ENCODE measurements at places on chromosomes 7 and 10.
A peak's percentile ranks its signal among the peaks of the same experiment; 100 is the strongest.

GRCh38 chr7:126286317-126286716 is 966.4 kb downstream of the GRM8 start:
- no peak for DNase-seq

- DNase-seq = no peak
Observed at GRCh38 chr7:134729895-134730294, 49.5 kb upstream of the CALD1 start.

GRCh38 chr10:132226586-132227405 is 40.0 kb downstream of the DPYSL4 start:
- no peak for DNase-seq

GRCh38 chr10:48520184-48520506 is 84.7 kb downstream of the ARHGAP22 start:
- no peak for DNase-seq

DNA sequence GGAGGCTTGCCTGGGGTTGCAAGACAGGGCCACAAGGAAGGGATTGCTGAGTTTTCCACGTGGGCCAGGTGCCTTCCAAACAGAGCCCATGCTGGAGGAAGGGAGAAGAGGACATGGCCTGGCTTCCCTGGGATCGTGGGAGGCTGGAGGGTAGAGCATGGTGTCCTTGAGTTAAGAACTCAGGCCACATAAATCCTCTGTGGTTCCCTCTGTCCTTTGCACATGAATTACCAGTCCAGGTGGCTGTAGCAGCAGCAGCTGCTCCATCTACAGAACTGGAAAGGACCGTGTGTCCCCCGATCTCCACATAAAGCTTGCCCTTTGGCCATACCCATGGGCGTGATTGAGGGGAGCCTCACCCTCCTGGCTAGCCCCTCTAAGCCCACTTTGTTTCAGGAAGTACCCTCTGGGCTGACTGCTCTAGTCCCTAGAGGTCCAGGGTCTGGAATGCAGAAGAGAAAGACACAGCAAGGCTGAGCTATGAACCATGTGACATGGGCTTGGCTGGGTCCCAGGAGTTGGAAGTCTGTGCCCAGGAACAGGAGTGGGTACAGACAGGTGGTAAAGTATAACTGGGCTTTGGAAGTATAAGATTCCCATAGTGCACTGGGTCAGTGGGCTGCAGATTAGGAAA is 84.9 kb downstream of the C10orf105 start:
- DNase-seq = no peak

- DNase-seq = no peak
Observed at GRCh38 chr10:131676800-131677421, 223.9 kb upstream of the PPP2R2D start.

DNA sequence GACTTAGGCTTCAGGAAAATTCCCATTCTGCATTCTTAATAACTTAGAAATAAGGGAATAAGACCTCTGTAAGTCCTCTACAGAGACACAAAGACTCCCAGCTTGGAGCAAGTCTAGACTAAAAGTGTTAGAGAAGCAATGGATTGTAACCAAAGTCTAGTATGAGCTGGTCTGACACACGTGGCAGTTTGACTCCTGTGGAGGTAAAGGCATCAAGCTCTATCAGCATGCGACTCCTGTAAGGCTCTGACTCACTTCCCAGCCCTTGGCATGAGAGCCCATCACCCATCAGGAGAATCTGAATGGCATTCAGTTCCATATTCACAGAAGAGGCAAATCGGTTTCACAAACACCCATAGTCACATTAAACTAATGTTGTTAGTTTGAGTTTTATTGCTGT is 4.4 kb upstream of the VSTM4 start:
- DNase-seq = no peak

- no peak for DNase-seq
Observed at GRCh38 chr7:29017713-29018112, 59.6 kb upstream of the TRIL start.

- DNase-seq = peak; percentile 56
Observed at GRCh38 chr7:142626420-142627035, 122.7 kb upstream of the PRSS1 start.

DNA sequence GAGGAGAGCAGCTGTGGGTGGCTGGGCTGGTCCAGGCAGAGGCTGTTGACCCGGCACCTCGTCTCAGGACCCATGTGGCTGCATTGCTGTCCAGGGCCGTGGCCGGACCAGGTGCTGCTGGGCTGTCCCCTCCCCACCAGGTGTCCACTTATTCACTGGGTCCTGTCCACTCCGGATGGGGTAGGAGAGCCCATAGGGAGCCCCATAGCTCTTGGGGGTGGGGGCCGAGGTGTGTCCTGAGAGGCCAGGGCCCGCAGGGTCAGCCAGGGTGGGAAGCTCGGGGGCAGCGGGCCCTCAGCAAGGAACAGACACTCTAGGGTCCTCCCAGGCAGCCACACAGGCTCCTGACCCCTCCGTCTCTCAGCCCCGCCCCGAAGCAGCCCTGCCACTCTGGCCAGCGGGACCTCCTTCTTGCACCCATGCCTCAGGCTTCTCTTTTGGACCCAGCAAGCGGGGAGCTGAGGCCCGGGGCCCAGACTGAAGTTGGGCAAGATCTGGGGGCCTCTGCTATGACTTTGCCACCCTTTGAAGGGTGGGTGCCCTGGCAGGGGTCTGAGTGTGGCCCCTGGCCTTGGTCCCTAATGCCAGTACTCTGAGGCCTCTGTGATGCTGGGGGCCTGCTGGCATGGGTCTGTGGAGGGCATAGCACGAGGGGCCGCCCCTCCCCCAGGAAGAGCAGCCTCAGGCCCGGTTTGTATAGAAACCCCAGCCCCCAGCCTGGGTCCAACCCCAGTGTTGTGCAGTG is 86.4 kb downstream of the NKX6-2 start:
- no peak for DNase-seq

DNA sequence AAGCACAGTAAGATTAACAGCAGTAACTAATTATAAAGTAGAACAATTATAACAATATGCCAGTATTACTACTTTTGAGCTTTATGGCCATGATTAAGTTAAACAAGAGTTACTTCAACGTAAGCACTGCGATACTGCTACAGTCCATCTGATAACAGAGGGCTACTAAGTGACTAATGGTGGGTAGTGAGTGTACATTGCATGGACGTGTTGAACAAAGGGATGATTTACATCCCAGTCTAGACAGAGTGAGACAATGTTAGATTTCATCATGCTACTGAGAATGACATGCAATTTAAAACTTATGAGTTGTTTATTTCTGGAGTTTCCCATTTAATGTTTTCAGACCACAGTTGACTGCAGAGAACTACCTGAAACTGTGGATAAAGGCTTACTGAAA is 45.6 kb downstream of the TPST1 start:
- DNase-seq = no peak

DNA sequence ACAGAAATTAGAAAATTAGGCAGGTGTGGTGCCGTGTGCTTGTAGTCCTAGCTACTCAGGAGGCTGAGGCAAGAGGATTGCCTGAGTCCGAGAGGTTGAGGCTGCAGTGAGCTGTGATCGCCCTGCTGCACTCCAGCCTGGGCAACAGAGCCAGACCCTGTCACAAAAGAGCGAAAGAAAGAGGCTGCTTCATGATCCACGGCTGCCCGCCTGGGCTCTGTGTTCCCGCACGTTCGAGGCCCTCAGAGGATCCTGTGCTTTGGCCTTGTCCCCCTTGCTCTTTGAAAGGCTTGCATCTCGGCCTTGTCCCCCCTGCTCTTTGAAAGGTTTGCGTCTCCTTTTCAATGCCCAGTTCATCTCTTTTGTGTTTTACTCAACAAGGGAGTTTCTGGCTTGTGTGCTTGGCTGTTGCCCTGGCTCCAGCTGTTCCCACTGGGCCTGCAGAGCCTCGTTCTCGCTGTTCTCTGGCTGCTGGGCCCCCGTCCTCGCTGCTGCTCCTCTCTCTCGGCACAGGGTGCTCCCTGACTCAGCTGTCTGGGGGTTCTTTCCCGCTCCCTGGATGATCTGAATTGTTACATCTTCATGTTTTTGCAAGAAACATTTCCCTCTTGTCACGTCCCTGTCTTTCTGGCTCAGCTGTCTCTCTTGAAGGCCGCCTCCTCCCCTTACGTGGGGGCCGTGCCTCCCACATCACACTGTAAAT is 45.1 kb upstream of the INPP5A start:
- no peak for DNase-seq

GRCh38 chr10:110993024-110993693 is 73.8 kb downstream of the SHOC2 start:
- DNase-seq = no peak

- no peak for DNase-seq
Observed at GRCh38 chr10:105292236-105292635, 651.1 kb downstream of the SORCS3 start.

GRCh38 chr10:13515467-13515866 is 13.3 kb downstream of the BEND7 start:
- no peak for DNase-seq

DNA sequence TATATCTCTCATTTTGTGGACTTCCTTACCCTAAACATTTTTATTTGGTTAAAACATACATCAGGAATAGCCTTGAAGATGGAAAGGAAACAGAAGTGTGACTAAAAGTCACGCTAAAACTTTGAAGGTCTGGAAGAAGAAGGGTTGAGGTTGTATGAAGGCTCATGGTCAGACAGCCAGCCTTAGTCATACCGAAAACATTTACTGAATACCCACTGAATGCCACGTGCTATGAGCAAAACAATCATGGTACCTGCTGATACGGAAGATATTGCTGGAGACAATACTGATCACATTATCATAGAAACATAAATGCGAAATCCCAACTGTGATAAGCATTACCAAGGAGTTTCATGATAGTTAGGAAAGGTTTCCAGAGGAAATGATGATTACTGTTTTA is 64.0 kb downstream of the PDZD8 start:
- no peak for DNase-seq

GRCh38 chr7:33807779-33808482 is 97.4 kb upstream of the BMPER start:
- no peak for DNase-seq

- no peak for DNase-seq
Observed at GRCh38 chr10:119703903-119704508, 21.8 kb upstream of the INPP5F start.

DNA sequence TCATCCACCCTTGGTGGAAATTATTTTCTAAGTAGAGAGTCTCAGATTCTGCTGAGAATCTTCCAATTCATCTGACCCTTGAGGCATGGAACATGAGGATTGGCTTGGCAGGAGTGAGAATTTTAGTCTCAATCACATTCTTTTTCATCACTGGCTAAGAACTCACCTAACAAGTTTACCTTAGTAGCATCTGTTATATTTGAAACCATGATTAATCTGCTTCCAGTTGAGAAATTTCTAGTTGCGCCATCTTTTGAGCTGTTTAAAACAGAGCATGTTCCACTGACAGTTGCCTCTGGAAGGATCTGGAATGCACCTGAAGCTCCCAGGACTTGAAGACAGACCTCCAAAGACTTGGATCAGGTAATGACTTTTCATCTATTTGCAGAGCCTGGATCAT is at the start of gene LIPK:
LIPK (plus strand) TSS at position 292 of the 400 bp plus-strand sequence. CDS start 18,295 bp downstream, outside the sequence.
- DNase-seq = no peak

DNA sequence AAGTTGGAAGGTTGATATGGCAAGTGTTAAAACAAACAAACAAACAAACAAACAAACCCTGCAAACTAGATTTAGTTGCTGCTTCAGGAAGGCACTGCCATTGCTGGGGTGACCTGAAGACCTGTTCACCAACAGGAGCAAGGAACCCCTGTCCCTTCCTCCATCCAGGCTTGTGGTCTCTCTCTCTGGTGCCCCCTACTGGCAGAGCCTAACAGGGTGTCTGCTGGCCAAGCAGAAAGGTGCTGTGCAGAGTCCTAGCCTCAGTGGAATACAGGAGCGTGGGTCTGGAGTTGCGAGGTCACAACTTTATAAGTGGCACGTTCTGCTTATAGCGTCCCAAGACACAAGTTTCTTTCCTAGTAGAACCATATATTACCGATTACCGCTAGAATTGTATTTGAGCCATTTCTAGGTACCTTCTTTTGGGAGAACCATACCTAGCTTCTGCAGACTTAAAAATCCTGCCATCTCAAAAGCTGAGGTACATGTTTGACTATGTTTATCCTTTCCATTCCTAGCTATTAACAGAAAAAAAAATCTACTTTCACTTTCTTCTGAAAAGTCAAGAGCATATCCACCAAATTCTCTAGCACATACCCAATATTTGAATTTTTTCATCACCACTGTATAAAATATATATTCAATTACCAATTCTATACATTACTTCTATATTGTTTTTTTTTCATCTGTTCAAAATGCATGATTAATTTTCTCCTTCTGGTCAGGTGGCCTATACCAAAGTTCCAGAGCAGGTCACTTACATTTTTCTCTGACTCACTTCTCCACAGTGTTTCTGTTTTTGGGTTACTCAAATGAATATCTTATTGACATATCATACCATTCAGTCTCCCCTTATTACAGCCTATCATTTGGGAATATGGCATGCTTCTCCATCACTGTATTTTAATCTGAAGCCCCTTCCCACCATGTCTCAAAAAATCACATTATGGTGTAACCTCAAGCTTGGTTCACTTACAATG is 29.1 kb upstream of the CALD1 start:
- DNase-seq = peak; percentile 51

GRCh38 chr7:116687801-116688201 is 15.8 kb downstream of the MET start:
- DNase-seq = no peak

- DNase-seq = no peak
Observed at GRCh38 chr10:86078639-86079035, 288.0 kb downstream of the GRID1 start.
